ENCODE measurements at places on chromosomes 2 and 18. TPM values are rescaled to one million over a fixed set of nuclear protein-coding genes. Genes with fewer than 3 reads are reported as not detected.

Gene DUSP19
- 2.5 TPM for total RNA-seq

- DNase-seq, result no peak
These were observed 31.1 kb downstream of the SIGLEC15 start for GRCh38 chr18:45856531-45856930.

- no peak for DNase-seq
These were observed 134.7 kb upstream of the MGAT5 start for GRCh38 chr2:134119117-134119712.

- no peak for DNase-seq
These were observed 487.9 kb downstream of the STK39 start for GRCh38 chr2:167759531-167759930.

Gene CFC1
- not detected for total RNA-seq

Gene CD207
- not detected for total RNA-seq

GRCh38 chr2:76737607-76738006 is 784.6 kb downstream of the LRRTM4 start:
- DNase-seq, result no peak

- DNase-seq, result no peak
These were observed 90.4 kb downstream of the TMEM247 start for GRCh38 chr2:46569766-46570165.

GRCh38 chr2:171763602-171764001 is 76.3 kb downstream of the DYNC1I2 start:
- no peak for DNase-seq

DNA sequence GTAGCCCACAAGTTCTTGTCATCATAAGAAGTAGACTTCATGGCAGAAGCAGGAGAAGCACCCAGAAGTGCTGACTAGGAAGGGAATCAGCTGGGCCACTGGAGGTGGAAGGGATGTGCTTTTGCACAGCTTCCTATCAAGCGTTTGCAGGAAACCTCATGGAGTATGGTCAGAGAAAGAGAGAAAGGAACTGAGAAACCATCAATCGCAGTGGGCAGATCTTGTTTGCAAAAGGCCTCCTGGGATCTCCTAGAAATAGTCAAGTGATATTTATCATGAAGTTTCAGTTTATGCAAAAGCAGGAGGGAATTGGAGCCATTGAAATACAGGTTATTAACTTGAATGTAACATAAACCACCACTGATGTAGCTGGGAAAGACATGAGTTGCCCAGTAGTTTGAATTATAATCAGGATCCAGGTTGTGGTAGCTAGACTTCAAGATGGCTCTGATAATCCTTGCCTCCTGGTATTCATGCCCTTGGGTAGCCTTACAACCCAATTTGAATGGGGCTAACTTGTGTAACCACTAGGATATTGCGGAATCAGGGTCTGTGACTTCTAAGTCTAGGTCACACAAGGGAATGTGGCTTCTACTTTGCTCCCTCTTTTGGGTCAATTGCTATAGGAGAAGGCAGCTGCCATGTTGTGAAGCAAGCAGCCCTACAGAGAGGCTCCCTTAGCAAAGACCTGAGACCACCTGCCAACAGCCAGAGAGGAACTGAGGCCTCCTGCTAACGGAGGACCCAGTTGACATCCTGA is 69.8 kb upstream of the TCF4 start:
- DNase-seq, result no peak

DNA sequence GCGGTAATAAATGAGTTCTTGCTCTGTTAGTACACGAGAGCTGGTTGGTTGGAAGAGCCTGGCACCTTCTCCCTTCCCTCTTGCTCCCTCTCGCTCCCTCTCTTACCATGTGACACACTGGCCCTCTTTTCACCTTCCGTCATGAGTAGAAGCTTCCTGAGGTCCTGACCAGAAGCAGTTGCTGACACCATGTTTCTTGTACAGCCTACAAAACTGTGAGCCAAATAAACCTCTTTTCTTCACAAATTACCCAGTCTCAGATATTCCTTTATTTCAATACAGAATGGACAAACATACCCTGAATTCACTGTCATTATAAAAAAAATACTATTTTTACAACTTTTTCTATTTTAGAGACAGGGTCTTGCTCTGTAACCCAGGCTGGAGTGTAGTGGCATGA is 40.7 kb downstream of the EMILIN2 start:
- DNase-seq, result no peak

Gene POTEE
- total RNA-seq, result not detected

Gene GALR1
- total RNA-seq, result not detected

- no peak for DNase-seq
These were observed 3.8 kb downstream of the DCC start for GRCh38 chr18:52343731-52344340.

Gene AQP12B
- not detected for total RNA-seq

DNA sequence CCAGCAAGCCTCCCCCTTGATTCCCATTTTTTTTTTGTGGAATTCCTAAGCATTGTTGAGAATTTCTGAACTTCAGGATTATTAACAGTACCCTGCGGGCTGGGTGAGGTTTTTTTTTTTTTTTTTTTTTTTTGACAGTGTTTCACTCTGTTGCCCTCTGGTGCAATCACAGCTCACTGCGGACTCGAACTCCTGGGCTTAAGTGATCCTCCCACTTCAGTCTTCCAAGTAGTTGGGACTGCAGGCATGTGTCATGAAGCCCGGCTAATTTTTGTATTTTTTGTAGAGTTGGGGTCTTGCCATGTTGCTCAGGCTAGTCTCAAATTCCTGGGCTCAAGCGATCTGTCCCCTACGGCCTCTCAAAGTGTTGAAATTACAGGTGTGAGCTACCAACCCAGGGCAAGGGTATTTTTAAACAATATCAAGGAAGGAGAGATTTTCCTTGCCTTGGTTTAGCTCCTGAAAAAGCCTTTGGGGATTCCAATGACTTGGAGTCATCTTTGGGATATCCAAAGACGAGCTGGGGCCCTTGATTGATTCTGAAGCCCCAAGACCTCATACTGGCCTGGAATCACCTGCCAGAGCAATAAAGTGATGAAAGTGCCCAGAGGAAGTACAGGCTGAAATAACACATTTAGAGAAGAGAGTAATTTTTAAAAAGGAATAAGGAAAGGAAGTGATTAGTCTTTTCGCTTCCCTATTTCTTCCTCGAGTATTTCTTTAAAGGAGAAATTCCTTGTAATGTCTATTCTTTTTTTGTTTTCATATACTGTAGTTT is 240.2 kb downstream of the TGIF1 start:
- no peak for DNase-seq

GRCh38 chr2:12313445-12314126 is 403.1 kb upstream of the TRIB2 start:
- DNase-seq, result no peak

GRCh38 chr2:222897898-222898297 is 37.1 kb downstream of the ACSL3 start:
- DNase-seq, result no peak

DNA sequence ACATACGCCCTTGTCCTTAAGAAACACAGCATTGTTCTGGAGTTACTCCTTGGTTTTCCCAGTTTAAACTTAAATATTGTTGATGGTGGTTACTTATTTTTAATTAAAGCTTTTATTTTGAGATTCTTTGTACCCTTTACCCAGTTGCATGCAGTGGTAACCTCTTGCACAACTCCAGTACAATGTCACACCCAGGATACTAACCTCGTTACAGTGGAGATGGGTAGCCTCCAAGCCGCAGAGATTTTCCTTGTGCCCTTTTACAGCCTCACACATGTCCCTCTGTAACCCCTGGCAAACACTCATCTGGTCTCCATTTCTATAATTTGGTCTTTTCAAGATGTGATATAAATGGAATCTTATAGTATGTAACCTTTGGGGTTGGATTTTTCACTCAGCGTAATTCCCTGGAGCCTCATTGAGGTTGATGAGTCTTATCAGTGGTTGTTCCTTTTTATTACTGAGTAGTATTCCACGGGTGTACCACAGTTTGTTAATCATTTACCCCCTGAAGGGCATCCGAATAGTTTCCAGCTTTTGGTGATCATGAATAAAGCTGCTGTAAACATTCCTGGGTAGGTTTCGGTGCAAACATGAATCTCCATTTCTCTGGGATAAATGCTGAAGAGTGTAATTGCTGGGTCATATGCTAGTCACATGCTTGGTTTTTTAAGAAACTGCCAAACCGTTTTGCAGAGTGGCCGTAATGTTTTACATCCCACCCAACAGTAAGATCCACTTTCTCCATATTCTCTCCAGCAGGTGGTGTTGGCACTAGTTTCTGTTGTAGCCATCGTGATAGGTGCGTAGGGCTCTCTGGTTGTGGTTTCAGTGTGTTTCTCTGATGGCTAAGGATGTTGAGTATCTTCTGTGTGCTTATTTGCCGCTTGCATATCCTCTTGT is 68.6 kb downstream of the DGKD start:
- DNase-seq, result no peak

Gene ALPG
- 2.3 TPM for total RNA-seq

DNA sequence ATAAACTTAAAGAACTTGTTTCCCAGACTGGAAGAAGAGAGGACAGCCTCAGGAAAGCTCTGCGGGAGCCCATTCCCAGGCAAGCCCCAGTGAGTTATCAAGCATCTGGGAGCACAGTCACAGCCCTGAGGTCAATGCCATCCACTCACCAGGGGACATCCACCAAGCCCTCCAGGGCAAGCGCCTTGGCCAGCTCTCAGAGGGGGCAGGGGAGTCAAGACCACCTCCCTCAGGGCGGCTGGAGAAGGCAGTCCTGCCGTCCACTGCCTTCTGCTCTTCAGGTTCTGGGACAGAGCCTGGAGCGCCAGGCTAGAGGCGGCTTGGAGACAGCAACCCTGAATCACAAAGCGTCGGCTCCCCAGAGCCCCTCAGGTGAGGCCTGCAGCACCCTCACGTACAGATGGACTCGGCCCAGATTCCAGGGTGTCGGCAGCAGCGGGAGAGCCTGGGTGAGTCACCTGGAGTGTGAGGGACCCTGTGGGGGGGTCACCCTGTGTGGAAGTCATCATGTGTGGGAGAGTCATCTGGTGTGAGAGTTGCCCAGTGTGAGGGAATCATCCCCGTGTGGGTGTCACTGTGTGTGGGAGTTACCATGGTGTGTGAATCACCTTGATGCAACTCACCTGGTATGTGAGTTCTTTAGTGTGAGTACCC is 100.9 kb upstream of the TEX51 start:
- no peak for DNase-seq

- no peak for DNase-seq
These were observed 680 bp upstream of the LBH start for GRCh38 chr2:30230497-30231211.

GRCh38 chr2:2466534-2466933 is 135.5 kb upstream of the MYT1L start:
- DNase-seq, result no peak
